H9 (cell line): ENCODE measurements at places on chromosomes 4 and X. TPM values are rescaled to one million over a fixed set of nuclear protein-coding genes. Genes with fewer than 3 reads are reported as not detected.
A peak's percentile ranks its signal among the peaks of the same experiment; 100 is the strongest.

GRCh38 chrX:8607326-8607725 lies 124.6 kb downstream of the ANOS1 start:
- DNase-seq, result no peak

The REPS2 gene
- total RNA-seq, result 3.7 and 4.7 TPM in 2 replicates

- DNase-seq, result no peak
Measured at GRCh38 chrX:148380107-148380506, 120.3 kb upstream of the AFF2 start.

DNA sequence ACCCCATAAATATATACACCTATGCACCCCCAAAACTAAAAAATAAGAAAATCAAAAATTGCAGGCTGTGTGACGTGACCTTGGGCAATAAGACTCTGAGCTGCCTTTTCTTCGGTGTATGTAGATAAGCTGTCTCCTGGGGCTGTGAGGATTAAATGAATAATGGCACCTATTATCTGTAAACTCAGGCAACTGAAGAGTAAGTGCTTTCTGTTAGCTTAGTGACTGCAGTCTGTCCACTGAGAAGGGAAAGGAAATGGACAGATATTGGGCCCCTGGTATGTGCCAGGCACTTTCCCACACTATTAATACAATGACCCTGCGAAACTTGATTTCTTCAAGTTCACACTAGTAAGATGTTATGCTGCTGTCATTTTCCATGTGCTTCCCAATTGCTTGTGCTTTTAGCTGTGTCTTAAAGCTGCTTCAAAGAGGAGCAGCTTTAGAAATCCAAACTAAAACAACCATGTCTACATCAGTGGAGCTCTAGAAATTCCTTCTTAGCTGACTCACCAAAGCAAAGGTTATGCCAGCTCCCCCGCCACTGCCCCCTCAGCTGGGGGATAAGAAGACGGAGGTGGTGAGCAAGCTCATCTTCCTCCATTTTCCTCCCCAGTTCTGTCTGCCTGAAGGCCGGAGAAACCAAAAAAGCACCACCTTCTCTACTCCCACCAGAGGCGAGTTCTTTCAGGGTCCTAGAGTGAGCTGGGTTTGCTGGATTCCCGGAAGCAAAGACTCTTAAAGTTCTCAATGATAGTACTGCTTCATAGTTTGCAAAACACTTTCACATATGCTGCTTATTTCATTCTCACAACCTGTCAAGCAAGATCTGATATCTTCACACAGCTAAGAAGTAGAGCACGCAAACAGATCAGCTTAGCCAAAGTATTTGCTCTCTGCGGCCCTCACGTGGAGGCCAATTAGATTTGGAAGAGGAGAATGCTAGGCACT lies 8.8 kb upstream of the DGAT2L6 start:
- DNase-seq, result peak; percentile 48

- no peak for DNase-seq
Measured at GRCh38 chr4:32830160-32830559, 2110.0 kb downstream of the PCDH7 start.

- no peak for DNase-seq
Measured at GRCh38 chrX:13074297-13075262, 30.2 kb upstream of the FAM9C start.
